Hematopoietic multipotent progenitor cell treated with erythropoietin and hydrocortisone succinate and interleukin-3 and kit ligand, for 17 days (in vitro differentiated cells): ENCODE measurements at places on chromosomes 1 and 21.

GRCh38 chr1:36076979-36077573 is 6.8 kb upstream of the TEKT2 start:
- no peak for DNase-seq

GRCh38 chr1:180929389-180929788 is 16.7 kb downstream of the KIAA1614 start:
- no peak for DNase-seq

DNA sequence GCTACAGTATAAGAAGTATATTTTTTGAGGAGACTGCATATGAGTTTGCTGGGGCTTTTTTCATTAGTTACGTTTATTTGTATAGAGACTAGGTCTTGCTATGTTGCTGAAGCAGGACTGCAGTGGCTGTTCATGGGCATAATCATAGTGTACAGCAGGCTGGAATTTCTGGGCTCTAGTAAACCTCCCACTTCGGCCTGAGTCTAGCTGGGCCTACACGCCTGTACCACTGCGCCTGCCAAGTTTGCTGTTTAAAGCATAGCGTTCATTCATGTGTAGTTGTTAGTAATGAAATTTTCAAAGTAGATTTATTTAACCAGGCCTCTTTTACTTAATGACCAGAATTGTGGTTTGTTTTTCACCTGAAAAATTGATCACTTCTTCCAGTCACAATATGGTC is 33.8 kb downstream of the HS2ST1 start:
- DNase-seq, result no peak

- DNase-seq, result peak; percentile 8
Measured at GRCh38 chr21:39715804-39716397, 29.1 kb upstream of the IGSF5 start.

DNA sequence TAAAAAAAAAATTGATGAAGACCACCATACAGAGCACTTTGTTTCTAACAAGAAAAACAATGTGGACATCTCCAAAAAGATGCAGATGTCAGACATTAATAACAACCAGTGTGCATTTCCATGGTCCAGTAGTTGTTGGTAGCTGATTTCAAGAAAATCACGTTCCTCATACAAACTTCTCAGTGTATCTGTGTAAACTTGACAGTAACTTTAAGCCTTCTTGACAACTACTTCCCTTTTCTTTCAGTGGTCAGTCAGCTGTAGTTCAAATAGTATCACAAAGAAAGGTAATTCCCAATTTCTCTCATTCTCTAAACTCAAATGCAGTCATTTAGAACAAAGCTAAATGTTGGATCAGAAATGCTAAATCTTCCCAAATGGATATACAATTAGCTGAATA is 879.9 kb downstream of the AMY1C start:
- DNase-seq, result no peak
